Activated naive CD4-positive, alpha-beta T cell (primary cell): ENCODE measurements at places on chromosomes 12 and 14.

- DNase-seq = no peak
Observed at GRCh38 chr12:12704593-12705230, 8.7 kb upstream of the GPR19 start.

- DNase-seq = no peak
Observed at GRCh38 chr14:92731622-92732115, 16.8 kb downstream of the LGMN start.

DNA sequence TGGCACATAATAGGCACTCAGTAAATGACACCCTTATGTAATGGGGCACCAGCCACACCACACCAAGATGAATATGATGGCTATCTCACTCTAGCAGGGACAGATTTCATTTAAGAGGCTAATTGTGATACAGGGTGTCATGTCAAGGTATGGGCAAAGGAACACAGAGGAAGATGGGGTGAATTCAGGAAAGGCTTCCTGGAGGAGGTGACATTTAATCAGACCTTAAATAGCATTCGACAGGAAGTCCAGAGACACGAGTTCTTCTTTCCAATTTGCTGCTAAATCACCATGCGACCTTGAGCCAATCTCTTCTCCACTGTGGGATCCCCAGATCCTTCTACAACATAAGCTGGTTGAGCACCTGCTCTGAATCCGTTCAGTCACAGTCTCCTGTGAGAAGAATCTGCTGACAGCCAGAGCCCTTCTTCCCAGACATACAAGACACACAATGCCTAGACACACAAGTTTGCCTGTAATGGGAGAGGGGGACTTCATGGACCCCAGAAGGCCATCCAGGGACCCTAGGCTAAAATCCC is 1.5 kb upstream of the DTX1 start:
- no peak for DNase-seq

DNA sequence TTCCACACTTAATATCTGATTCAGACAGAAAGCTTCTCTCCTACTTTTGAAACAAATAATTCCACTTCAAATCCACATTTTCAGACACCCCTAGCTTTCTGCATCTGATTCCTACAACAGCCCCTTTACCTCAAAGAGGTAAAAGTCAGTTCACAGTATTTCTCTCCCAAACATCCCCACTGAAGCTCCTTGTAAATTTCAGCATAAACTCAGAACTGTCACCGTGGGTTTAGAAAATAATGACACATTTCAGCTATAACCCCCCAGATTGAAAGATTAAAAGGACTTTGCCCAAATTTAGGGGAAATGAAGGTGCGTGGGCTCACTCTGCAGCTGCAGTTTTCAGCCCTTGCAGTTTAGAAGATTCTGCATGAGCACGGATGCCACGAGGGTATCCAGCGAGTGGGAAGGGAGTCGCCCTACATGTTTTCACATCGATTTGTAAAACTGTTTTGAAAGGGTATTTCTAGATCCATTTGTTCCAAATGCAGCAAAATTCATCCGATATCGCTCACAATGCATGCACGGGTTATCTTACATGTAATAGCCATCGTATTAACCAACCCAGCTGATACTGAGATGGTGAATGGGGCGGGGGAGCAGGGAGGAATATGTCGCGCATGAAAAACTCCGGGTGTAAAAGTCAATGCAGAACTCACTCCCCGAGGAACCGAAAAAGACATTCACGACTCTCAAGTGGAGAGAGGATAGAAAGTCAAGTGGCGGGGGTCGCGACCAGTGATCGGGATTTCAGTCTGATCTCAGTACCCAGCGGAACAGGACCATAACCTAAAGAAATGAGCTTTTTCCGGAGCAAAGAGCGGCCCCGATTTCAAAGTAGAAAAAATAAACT is 5.0 kb upstream of the CCND2 start:
- DNase-seq = no peak

DNA sequence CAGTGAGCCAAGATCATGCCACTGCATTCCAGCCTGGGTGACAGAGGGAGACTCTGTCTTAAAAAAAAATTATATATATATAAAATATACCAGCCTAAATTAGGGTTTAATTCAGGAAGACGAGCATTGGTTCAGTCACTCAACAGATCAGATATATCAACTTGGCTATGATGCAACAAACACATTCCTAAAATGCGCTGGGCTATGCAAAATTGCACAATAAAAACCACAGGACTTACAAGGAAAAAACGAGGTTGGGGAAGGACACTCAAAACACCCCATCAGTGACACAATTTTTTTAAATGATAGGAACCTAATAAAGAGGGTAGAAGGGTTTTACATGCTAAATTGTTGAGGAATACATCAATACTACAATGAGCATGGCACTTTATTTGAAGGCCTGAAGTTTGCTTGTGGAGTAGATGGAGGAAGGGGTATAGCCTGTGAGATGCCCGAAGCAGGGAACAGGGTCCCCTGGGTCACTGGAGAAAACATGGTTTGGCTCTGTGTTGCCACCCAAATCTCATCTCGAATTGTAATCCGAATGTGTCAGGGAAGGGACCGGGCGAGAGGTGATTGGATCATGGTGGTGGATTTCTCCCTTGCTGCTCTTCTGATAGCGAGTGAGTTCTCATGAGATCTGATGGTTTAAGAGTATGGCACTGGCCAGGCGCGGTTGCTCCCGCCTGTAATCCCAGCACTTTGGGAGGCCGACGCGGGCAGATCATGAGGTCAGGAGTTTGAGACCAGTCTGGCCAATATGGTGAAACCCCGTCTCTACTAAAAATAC is 71.2 kb downstream of the TNFAIP2 start:
- no peak for DNase-seq

GRCh38 chr14:92686411-92686899 is 62.0 kb downstream of the LGMN start:
- no peak for DNase-seq

DNA sequence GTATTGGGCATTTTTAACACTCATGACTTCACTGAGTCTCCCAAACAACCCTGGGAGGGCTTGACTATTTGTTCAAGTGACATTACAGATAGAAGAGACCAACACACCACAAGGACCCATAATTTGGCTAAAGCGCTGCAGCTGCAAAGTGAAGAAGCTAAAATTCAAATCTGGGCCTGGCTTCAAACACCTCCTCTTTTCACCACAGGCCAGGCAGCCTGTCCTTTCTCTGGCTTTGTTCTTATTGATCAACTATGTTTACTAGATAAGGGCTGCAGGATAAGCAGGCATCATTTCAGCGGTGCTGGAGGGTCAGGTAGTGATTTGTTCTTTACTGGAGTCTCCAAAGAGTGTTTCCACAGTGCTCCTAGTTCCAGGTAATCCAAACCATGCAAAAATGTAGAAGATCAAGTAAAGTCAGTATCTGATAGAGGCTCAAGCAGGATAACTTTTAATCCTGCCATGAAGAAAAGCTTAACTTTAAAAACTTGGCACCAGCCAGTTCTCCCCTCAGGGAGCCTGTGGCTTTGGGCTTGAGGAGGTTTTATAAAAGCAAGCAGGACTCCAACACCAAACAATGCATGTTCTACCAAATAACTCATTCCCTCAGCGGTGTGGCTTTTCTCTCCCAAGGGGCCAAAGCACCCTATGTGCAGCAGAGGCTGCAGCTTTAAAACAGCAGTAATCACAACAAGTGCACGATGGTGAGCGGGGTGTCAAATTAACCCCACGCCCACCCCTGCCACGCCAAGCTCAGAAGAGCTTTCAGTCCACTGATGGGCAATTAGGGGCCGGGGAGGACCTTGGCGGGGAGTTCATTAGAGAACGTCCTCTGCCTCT is 16.8 kb downstream of the CLMN start:
- no peak for DNase-seq

DNA sequence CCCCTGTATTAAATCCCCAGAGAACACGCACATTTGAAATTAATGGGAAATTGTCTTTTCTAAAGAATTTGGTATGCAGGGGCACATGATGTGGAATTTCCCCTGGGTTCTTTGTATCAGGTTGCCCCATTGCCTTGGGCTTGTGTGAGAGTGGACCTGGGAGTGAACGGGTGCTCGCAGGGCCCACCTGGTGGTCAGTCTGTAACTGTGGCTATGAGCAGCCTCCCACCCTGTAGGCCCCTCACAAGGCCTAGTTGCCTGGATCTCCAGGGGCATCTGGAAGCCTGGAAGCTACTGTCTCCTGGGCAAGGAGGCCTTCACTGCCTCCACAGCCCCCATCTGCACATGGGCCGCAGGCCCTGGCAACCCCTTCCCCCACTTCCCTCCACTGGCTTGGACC is 96.7 kb downstream of the SLC25A47 start:
- DNase-seq = no peak

DNA sequence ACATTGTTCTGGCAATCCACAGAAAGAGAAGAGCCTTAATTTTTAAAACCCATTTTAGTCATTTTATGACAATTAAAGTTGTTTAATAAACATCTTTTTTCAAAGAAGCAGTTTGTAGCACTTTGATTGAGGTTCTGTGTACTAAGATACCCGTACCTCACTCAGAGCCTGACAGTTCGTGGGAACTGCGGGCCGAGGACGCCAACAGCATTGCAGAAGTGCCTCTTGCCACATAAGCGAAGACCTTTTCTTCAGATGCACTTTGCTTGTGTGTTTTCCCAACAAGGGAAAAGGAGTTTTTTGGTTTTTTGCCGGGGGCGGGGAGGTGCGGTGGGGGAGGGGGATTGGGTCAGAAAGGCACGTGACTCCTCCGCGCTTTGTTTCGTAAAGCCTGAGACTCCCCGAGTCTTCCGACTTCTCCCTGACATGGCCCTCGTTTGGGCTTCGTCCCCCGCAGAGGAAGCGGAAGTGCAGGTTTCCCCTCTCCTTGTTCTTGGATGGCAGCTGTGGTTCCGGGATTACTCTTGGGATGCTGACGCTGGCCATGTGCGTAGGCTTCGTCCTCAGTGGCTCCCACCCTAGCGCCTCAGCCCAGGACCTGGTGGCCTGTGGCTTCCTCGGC is 70.8 kb downstream of the WDR20 start:
- DNase-seq = no peak

GRCh38 chr12:91513313-91513712 is 330.7 kb upstream of the DCN start:
- DNase-seq = no peak

GRCh38 chr12:5441497-5442236 is 9.8 kb downstream of the NTF3 start:
- no peak for DNase-seq

GRCh38 chr12:1949771-1950470 is 31.5 kb upstream of the CACNA2D4 start:
- no peak for DNase-seq

- DNase-seq = no peak
Observed at GRCh38 chr12:127060310-127060847, 1206.6 kb upstream of the TMEM132C start.

DNA sequence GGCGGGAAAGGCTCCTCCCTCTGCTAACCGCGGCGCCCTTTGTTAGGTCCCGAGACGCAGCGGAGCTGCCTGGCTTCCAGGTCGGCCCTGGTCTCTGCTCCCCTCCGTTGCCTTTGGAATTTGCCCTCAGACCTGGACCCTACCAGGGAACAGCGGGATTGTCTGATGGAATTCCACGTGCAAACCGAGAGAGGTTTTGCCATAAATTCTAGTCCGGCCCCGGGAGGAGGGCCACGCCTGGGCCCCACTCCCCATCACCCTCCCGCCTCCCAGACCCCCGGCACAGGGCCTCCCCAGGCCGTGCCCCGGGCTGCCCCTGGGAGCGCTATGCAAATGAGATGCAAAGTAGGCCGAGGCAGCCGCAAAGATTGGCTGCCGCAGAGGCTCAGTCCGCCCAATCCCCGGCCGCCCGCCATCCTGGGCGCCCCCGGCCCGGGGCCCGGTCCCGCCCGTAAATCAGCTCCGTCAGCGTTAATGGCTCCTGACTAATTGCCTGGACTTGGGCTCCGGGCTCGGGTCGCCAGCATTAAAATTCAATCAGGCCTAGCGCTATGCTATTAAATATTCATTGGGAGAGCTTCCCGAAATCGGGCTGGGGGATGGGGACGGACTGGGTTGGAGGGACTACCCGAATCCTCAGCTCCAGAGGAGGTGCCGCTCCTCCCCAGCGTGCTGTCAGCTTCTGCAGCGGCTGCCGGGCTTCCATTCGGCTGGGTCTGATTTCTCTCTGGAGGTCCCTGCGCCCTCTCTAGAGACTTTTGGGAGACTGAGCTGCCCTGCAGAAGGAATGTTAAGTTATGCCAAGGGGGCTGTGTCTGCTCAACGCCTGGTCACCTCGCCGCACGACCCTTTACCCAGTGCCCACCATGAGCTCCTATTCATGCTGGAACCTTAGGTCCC is 15.7 kb upstream of the FIGNL2 start:
- DNase-seq = no peak

DNA sequence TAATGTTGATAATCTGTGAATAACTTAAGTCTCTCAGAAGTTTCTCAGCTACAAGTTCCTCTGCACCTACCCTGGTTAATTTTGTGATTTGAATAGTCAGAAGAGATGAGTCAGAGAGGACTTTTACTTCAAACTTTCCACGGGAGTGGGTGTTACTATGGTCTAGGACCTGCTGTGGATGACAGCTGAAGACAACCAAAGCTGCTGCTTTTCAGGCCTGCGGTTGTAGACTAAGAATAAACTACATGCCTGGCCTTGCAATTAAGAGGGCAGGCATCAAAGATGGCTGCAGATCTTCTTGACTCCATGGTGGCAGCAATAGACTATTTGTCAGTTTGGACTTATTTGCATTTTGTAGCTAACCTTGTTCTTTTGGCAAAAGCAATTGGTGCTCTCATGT is 227.1 kb upstream of the KRR1 start:
- DNase-seq = no peak

- DNase-seq = no peak
Observed at GRCh38 chr12:113403435-113404415, at the start of gene SDS. Gene SDS (minus strand): TSS chr12:113403887. CDS start chr12:113399708, 4,179 bp downstream.

- DNase-seq = no peak
Observed at GRCh38 chr12:84785281-84785680, 127.3 kb downstream of the SLC6A15 start.

- no peak for DNase-seq
Observed at GRCh38 chr12:5914387-5915149, 30.5 kb downstream of the ANO2 start.

DNA sequence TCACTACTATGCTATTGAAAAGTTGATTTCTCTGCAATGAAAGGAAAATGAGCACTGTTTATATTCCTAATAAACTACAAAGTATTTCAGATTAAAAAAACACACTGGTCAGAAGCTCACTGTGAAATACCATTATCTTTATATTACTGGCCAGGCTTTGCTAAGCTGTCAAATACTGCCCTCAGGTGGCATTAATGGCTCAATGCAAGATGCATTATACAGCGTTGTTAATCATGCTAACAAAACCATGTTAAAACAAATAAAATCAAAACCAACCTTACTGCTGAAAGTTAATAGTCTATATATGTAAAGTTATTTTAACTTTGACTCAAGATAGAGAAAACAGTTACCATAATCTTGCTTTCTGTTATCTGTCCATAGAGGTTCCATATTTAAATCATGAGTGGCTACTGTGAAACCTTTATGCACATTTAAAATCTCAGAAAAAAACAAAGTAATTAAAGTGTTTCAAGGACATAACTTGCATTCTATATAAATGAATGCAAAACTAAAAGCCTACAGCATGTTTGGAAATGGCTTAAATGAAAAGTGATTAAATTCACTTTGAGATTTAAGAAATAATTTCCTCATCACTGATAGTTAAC is 121.7 kb downstream of the RALGAPA1 start:
- no peak for DNase-seq

GRCh38 chr12:39357041-39357440 is 85.9 kb downstream of the KIF21A start:
- no peak for DNase-seq
